Fibroblast of skin of scalp (primary cell): ENCODE measurements at places on chromosomes 12 and 14.

GRCh38 chr14:93734086-93734822 is 54.0 kb downstream of the PRIMA1 start:
- no peak for DNase-seq

- peak; percentile 35 for DNase-seq
Observed at GRCh38 chr12:84807249-84807648, 105.3 kb downstream of the SLC6A15 start.

- peak; percentile 68 for DNase-seq
Observed at GRCh38 chr12:84161296-84161695, 751.3 kb downstream of the SLC6A15 start.

DNA sequence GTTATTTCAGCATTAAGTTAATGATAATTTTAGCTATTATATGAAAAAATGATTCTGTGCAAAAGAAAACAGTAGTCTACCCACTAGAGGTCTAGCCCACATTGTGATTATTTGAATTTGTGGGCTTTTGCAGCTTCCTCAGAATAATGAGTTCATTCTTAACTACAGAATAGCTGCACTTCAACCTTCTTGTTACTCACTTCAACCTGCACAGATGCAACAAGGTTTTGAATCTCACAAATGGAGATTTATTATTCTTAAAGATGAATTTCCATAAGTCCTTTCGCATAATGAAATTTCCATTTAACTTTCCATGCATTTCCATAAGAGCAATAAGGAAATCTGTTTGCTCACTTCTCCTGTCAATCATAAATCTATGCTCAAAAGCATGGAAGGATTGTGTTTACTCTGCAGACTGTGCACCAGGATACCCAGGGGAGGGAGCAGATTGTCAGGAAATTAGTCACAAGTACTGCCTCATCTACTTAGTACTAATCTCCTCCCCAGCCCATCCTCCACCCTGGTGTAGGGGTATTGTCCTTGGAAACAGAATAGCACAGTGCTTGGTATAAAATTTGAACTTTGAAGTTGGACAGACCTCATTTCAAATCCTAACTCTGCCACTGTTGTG is 24.1 kb downstream of the PTGER2 start:
- peak; percentile 81 for DNase-seq

- DNase-seq = peak; percentile 58
Observed at GRCh38 chr14:26200687-26201086, 397.1 kb downstream of the NOVA1 start.

GRCh38 chr12:101238306-101238705 is 28.3 kb upstream of the SLC5A8 start:
- no peak for DNase-seq

GRCh38 chr14:23624830-23625404 is 11.2 kb upstream of the DHRS2 start:
- DNase-seq = no peak

GRCh38 chr14:24921903-24922302 is 128.0 kb downstream of the STXBP6 start:
- peak; percentile 64 for DNase-seq

DNA sequence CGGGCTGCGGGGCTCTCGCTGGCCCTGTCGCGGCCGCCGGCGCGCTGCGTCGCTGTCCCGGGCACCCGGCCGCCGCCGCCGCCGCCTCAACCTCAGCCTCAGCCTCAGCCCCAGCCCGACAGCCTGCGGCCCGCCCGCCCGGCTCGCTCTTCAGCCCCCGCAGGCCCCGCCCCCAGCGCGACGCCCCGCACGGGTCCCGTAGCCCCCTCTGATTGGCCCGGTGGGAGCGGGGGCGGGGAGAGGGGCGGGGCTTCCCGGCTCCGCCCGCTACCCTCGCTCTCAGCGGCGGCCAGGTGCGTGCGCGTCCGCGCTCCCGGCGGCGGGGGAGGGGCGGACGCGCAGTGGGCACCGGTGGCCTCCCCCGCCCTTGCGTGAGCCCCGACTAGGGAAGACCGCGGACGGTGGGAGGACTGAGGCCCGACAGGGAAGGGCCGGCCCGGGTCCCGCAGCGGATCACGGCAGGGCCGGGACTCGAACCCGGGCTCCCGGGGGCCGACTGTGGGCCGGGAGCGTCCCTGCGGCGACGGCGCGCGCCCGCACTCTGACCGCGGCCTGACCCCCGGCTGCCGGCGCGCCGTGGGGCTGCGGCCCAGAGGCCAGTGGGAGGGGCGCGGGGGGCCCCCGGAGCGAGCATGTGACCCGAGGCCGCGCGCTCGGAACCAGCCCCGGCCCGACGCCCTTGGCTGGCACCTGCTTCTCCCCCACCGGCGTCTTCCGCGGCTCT is at the start of gene PPP1R13B:
PPP1R13B (minus strand) TSS at position 125 of the 724 bp plus-strand sequence. CDS start 268 bp downstream, outside the sequence.
- peak; percentile 84 for DNase-seq

GRCh38 chr12:94817695-94818075 is 167.3 kb upstream of the TMCC3 start:
- DNase-seq = no peak

GRCh38 chr14:103738701-103739451 is 23.3 kb downstream of the ZFYVE21 start:
- no peak for DNase-seq

GRCh38 chr12:91009319-91009950 is 4.7 kb upstream of the EPYC start:
- DNase-seq = no peak

DNA sequence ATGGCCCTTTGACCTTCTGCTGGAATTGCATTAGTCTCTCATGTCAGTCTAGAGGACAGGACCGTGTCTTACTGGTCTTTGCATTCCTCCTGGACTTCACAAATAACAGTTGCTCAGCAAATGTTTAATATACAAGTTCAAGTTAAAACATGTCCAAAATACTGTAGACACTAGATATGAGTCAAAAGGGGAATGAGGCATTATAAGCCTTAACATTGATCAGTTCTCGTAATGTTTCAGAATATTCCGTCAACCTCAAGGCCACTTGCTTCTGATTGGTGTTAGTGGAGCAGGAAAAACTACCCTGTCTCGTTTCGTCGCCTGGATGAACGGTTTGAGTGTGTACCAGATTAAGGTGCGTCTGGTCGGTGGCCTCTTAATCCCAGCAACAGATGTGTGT is 59.9 kb downstream of the HSP90AA1 start:
- no peak for DNase-seq
